ENCODE measurements at places on chromosomes 7 and 10.

- H3K27me3 ChIP-seq: no peaks in the 10 kb centered on the region
- H3K4me1 ChIP-seq: peaks cover 92% of the 10 kb centered on the region
- DNase-seq: no peak
- H3K27ac ChIP-seq: peak overlapping the region; percentile 9
- peaks cover 4% of the 10 kb centered on the region for H3K36me3 ChIP-seq
Measured at GRCh38 chr7:50273301-50273700, 31.2 kb upstream of the IKZF1 start.

DNA sequence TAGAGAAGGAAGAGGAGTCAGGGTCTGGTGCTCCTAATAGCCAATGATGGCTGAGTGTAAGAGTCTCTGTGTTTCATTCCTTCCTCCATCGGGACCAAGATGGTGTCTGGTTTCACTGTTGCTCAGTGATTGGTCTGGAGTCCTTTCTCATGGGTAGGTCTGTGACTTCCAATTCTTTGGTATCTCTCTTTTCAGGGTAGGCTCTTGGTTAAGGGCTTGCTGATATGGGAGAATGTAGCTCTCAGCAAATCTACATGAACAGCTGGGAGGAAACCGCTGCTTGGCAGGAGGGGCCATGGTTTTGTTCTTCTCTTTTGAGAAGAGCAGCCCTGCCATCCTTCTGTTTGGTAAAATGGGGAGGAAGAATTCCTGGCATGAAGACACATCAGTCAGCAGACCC is 209.1 kb upstream of the PODXL start:
- no peak overlapping the region for H3K27ac ChIP-seq
- H3K4me3 ChIP-seq: no peak overlapping the region
- DNase-seq: no peak
- peaks cover 51% of the 10 kb centered on the region for H3K27me3 ChIP-seq
- H3K36me3 ChIP-seq: no peaks in the 10 kb centered on the region
- no peaks in the 10 kb centered on the region for H3K4me1 ChIP-seq

DNA sequence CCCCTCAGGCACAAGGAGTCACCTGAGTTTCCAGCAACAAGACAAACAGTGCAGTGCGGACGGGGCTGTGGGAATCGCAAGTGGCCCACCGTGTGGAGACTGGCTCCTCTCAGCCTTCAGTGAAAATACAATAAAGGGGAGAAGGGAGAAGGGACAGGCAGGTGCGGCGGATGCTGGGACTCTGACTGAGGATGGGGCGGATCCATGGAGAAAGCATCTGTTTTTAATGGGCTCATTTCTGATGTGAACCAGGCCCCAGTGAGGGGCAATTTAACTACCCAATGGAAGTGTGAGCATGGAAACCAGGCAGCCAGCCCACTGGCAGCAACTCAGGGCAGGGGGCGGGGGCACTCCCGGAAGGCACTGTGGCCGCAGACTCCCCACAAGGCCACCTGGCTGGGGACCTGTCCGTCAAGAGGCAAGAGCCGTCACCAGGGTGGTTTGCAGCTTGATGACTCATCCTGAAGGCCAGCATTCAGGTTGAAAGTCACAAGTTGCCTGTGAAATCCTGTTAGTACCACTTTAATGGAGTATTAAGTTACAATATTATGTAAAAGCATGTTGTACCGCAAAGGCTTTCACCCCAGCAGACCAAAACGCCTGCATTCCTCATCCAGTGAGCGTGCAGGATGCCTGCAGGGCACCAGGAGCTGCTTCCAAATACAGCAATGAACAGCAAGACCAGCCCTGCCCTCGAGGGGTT is 476.4 kb downstream of the PTPRN2 start:
- no peak overlapping the region for H3K27ac ChIP-seq
- no peaks in the 10 kb centered on the region for H3K36me3 ChIP-seq
- H3K4me3 ChIP-seq: no peak overlapping the region
- DNase-seq: no peak
- no peaks in the 10 kb centered on the region for H3K27me3 ChIP-seq

- peaks cover 71% of the 10 kb centered on the region for H3K4me1 ChIP-seq
- DNase-seq: no peak
- H3K36me3 ChIP-seq: no peaks in the 10 kb centered on the region
- H3K4me3 ChIP-seq: no peak overlapping the region
Measured at GRCh38 chr7:37391791-37392672, 56.6 kb downstream of the ELMO1 start.

DNA sequence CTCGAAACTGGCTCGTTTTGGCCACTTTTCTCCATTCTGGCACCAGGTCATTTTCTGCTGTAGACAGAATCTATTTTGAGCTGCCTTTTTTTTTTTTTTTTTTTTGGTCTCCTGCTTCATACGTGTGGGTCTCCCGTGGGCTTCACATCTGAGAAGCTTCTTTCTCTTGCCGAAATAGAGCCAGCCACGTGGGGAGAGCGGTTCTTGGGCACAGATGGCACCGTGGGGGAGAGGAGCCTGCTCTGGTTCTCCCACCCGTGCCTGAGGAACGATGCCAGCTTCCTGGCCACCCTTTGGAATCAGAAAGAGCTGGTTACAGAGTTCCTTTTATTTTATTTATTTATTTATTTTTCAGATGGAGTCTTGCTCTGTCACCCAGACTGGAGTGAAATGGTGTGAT is 48.7 kb upstream of the OCM2 start:
- H3K4me3 ChIP-seq: no peak overlapping the region
- no peaks in the 10 kb centered on the region for H3K4me1 ChIP-seq
- no peak for DNase-seq

DNA sequence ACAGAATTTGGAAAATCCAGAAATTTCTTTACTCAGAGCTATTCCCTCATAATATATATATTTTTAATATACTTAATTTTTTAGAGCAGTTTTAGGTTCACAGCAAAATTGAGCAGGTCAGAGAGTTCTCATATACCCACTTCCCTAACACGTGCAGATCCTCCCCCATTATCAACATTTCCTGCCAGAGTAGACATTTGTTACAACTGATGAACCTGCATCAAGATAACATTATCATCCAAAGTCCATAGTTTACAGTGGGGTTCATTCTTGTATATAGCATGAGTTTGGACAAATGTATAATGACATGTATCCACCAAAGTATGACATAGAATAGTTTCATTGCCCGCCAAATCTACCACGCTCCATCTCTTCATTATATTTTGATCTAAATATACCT is 170.0 kb downstream of the PTEN start:
- H3K36me3 ChIP-seq: no peaks in the 10 kb centered on the region
- no peak overlapping the region for H3K27ac ChIP-seq

- no peak overlapping the region for H3K4me3 ChIP-seq
- H3K27me3 ChIP-seq: no peaks in the 10 kb centered on the region
- no peak overlapping the region for H3K27ac ChIP-seq
- no peak for DNase-seq
- H3K4me1 ChIP-seq: peaks cover 30% of the 10 kb centered on the region
- H3K36me3 ChIP-seq: peaks cover 5% of the 10 kb centered on the region
Measured at GRCh38 chr7:28055161-28055544, 125.4 kb downstream of the JAZF1 start.

DNA sequence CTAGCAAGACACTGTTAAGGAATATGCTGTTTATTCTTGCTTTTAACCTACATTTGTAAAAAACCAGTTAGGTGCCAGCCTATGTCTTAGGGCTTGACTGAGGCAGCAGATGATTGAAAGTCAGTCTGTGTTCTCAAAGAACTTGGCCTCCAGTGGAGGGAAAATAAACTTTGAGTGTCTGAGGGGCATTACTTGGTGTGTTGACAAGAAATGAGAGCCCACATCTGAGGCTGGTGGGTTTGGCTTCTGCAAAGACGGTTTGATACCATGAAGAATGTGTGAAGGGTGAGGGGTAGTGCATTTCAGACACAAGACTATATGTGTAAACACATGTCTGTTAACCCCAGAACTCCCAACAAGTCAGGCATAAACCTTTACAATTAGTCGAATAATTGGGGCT is 28.5 kb downstream of the CCSER2 start:
- peaks cover 2% of the 10 kb centered on the region for H3K36me3 ChIP-seq
- no peak for DNase-seq
- no peaks in the 10 kb centered on the region for H3K27me3 ChIP-seq
- H3K4me3 ChIP-seq: peak overlapping the region; percentile 44
- peaks cover 93% of the 10 kb centered on the region for H3K4me1 ChIP-seq

GRCh38 chr7:149289262-149289661 is 27.3 kb downstream of the ZNF783 start:
- no peak for DNase-seq
- no peak overlapping the region for H3K27ac ChIP-seq
- peaks cover 24% of the 10 kb centered on the region for H3K4me1 ChIP-seq
- H3K27me3 ChIP-seq: no peaks in the 10 kb centered on the region

DNA sequence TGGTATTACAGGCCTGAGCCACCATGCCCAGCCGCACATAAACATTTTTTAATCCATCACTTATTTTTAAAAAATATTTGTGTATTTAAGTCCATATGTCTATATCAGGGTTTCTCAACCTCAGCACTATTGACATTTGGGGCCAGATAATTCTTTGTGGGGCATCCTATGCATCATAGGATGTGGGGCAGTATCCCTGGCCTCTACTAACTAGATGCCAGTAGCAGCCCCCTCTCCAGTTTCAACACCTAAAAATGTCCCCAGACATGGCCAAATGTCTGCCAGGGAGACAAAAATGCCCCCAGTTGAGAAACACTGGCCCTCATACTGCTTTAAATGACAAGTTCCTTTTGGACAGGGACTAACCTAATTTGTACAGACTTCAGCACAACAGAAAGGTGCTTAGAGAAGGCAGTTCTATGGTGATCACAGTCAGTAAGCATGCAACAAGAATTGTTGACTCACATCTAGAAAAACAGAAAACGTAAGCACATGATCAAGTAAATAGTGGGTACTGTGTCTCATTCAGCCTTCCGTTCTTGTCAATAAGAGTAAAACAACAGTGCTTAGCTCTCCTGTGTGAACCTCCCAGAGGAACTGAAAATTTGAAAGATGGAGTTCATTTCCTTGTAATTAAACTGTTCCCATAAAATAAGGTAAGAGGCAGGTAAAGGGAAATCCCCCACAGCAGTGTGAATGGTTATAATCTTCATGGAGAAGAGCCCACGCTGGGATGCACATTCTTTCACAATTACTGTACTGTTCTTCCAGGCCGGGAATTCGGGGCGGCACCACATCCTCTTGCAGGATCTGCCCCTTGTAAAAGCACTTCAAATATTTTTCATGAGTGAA is 17.3 kb upstream of the ADRB1 start:
- no peak overlapping the region for H3K4me3 ChIP-seq
- H3K27me3 ChIP-seq: peaks cover 17% of the 10 kb centered on the region
- DNase-seq: no peak
- no peaks in the 10 kb centered on the region for H3K36me3 ChIP-seq
- H3K27ac ChIP-seq: no peak overlapping the region

DNA sequence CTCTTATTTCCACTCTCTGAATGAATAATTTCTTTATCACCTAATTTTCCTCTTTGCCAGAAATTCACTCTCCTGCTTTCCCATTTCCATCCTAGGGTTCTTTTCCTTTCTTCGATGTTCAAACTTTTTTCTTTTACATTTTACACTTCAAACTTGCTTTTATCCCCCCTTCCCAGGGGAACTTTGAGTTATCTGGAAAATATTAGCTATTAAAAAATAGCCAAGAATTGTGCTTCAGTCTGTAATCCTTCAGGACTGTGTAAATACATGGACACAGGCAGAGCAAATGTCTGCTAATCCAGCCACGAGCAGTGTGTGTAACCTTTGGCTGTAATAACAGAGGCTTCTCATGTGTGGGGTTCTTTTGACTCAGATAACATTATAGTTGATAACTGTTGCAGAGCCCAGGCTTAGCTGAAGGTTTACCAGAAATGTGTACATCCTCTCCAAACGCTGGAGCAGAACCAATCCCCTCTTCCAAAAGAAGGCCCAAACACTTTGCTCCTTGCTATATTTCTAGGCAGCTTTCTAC is 4.6 kb downstream of the ASB4 start:
- no peak for DNase-seq
- no peak overlapping the region for H3K27ac ChIP-seq
- peaks cover 1% of the 10 kb centered on the region for H3K27me3 ChIP-seq
- H3K36me3 ChIP-seq: no peaks in the 10 kb centered on the region
- no peak overlapping the region for H3K4me3 ChIP-seq

Measured in naive thymus-derived CD8-positive, alpha-beta T cell (primary cell).